ENCODE measurements at places on chromosomes 1 and 21.

GRCh38 chr1:77579547-77579946 is 102.9 kb downstream of the ZZZ3 start:
- DNase-seq: no peak

GRCh38 chr1:15830258-15830657 is 17.2 kb upstream of the SPEN start:
- no peak for DNase-seq

DNA sequence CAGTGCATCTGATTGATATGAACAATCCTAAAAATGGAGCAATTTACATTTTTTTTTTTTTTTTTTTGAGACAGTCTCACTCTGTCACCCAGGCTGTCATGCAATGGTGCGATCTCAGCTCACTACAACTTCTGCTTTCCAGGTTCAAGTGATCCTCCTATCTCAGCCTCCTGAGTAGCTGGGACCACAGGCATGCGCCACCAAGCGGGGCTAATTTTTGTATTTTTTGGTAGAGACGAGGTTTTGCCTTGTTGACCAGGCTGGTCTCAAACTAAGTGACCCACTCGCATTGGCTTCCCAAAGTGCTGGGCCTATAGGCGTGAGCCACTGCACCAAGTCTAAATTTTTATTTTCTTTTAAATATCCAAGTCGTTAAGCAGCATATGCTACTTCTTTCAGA is 109.0 kb downstream of the FAF1 start:
- no peak for DNase-seq

- DNase-seq: no peak
Measured at GRCh38 chr1:107358619-107359327, 217.9 kb downstream of the NTNG1 start.

- no peak for DNase-seq
Measured at GRCh38 chr1:59499273-59499942, 202.5 kb downstream of the FGGY start.

DNA sequence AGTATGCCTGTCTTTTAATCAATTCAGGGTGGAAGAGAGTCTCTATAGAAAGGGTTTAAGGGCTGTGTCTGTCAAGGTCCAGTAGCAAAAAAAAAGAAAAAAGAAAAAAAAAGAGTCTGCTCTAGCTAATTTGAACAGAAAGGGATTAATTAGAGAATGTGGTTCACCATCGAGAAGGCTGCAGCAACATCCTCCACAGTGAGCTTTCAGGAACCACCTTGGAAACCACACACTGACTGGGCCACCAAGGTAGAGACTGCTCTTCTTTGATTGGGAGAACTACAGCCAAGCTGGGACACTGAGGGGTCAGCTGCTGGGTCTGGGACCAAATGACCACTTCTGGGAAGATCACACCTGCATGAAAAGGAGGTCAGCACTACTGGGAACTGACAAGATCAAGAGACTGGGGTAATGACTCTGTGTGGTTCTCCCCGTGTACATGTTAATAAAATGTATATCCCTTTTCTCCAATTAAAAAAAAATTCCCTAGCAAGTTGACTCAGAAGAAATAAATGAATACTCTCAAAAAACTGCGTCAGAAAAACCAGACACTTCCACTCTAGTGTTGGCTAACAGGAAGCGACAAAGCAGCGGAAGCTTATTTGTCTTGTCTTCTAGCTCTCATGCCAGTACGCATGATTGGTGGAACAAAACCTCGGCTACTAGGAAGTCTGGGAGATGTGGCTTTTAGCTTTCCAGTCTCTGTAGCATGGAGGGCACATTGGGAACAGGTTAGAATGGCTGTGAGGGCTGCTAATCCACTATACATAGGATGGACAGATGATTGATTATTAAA is 60.0 kb upstream of the IVNS1ABP start:
- DNase-seq: no peak

GRCh38 chr1:223031733-223032601 is 111.1 kb downstream of the TLR5 start:
- no peak for DNase-seq

GRCh38 chr1:201444792-201445191 is 23.3 kb upstream of the TNNI1 start:
- no peak for DNase-seq

DNA sequence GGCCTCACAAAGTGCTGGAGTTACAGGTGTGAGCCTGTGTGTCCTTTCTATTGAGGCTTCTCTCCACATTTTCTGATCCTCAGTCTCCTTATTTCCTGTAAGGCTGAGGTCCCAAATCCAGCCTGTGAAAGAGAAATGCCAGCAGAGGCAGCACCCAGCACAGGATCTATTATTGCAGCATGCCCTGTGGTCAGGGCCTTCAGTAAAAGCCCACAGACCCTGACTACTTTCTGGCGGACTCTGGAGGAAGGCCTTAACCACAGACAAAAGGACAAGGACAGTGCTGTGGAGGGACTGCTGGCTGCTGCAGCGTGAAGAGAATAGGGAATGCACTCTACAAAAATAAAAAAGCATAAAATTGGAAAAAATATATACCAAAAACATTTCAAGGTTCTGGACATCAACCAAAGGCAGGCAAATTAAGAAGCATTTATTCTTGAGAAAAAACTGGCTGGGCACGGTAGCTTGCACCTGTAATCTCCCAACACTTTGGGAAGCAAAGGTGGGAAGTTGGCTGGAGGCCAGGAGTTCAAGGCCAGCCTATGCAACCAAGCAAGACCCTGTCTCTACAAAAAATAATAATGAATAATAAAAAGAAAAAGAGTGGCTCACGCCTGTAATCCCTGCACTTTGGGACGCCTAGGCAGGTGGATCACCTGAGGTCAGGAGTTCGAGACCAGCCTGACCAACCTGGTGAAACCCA is 9.4 kb upstream of the PGD start:
- no peak for DNase-seq

GRCh38 chr1:172394141-172394751 is 26.2 kb upstream of the C1orf105 start:
- peak; percentile 49 for DNase-seq

GRCh38 chr1:76955652-76956051 is 88.4 kb downstream of the ST6GALNAC5 start:
- no peak for DNase-seq

DNA sequence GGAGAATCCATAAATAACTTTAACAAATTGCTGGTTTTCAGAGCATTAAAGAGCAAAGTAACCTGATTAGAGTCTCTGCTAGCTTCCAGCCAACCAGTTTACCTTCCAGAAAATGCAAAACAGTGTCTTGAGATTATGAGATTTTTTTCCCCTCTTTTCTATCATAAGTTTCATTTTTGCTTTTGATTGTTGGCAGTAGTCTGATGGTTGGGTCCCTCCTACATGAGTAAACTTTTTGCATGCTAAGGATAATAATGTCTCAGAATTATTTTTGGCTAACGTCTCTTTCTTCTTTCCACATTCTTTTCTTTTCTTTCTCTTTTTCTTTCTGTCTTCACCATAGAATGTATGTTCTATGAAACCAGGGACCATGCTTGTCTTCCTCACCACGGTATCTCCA is 6.3 kb upstream of the ADAMTS5 start:
- DNase-seq: no peak

GRCh38 chr1:191592039-191592438 is 566.2 kb upstream of the RGS18 start:
- DNase-seq: no peak

DNA sequence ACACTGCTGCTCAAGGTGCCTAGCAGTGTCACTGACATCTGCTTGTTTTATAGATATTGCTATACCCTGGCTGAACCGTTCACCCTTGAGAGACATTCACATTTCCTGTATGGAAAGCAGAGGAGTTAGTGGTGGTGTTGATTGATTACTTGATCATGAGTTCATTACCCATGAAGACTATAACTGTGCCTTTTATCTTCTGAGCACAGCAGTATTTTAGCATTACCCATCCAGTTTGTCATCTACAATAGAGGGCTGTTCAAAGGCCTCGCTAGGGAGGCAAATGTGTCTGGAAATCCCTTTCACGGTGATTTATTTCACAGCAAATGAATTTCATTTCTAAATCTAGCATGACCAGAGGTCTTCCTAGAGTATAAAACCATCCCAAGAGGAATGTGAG is 160.0 kb downstream of the DNM3 start:
- no peak for DNase-seq

DNA sequence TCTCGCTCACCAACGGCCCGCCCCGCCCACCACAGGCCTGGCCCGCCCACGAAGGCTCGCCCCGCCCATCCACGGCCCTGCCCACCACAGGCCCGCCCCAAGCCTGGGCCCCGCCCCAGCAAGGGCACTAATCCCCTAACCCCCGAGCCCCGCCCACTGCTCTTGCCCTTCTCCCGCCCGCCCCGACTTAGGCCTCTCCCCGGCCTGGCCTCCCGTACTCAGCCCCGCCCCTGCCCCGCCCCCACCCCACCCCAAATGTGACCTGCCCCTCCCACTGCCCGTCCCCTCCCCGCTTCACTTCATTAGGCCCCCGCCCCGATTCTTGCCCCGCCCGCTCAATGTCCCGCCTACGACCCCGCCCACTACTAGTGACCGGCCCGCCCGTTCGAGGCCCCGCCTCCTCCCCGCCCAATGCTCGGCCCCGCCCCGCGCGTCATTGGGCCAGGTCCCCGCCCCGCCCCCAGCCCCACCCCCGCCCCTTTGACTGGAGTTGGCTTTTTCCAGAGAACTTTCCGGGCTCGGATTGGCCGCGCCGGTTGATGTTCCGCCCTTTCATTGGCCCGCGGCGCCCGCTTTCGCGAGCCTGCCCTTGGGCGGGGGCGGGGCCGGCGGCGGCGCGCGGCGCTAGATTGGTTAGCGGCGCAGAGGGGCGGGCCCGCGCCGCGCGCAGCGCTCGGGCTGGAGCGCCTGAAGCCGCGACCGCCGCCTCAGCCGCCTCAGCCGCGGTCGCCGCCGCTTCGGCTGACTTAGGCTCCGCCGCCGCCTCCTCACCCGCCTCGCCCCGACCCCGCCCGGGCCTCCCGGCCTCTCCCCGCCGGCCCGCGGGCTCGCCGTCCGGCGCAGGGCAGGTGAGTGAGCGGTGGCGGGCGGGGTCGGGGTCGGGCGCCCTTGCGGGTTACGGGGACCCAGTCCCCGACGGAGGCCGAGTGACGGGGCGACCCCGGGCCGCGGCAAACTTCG is at the start of gene PCBP3:
PCBP3 (plus strand) TSS at position 705 of the 960 bp plus-strand sequence. CDS start 206,361 bp downstream, outside the sequence.
- peak; percentile 97 for DNase-seq

- DNase-seq: no peak
Measured at GRCh38 chr1:201181726-201182125, 8.9 kb upstream of the IGFN1 start.

DNA sequence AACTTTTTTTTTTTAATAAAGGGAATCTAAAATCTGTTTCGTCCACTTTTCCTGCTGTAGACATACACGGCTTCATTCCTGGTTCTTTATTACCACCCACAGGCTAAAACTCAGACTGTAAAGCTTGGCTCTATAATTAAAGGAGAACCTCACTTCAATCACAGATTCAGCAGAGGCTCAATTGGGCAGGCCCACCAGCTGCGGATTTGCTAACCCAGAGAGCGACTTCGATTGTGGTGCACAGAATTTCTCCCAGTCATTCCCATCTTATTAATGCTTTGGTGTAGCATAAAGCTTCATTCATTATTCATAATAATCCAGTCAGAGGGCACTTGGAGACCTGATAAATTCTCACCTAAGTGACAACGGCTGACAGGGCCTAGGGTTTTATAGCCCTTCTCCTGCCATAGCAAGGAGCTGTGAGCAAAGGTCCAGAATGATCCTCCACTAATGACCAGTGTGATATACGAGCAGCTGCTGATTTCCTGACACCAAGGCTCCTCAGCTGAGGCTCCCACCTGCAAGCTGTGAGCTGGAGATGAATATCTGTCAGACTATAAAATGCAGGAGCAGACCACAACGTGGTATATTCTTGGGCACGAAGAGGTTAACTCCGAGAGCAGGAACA is 149.0 kb downstream of the ATP6V1G3 start:
- no peak for DNase-seq

- DNase-seq: no peak
Measured at GRCh38 chr1:78156805-78157521, 111.2 kb downstream of the GIPC2 start.

DNA sequence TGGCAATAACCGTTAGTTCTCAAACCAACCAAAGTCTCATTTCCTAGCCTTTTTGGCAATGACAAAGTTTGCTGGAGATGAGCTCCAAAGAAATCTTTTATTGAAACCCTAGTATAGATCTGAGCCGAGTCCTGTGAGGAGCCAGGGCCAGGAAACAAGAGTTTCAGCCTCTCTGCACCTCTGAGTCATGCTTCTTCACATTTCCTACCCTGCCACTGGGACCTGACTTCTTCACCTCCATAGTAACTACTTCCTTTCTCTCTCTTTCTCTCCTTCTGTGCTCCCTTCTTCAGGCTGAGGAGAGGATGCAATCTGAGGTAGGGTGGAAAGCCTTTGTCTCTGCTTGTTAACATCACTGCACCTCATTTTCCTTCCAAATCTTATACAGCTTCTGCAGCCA is 38.7 kb upstream of the IPO9 start:
- no peak for DNase-seq

DNA sequence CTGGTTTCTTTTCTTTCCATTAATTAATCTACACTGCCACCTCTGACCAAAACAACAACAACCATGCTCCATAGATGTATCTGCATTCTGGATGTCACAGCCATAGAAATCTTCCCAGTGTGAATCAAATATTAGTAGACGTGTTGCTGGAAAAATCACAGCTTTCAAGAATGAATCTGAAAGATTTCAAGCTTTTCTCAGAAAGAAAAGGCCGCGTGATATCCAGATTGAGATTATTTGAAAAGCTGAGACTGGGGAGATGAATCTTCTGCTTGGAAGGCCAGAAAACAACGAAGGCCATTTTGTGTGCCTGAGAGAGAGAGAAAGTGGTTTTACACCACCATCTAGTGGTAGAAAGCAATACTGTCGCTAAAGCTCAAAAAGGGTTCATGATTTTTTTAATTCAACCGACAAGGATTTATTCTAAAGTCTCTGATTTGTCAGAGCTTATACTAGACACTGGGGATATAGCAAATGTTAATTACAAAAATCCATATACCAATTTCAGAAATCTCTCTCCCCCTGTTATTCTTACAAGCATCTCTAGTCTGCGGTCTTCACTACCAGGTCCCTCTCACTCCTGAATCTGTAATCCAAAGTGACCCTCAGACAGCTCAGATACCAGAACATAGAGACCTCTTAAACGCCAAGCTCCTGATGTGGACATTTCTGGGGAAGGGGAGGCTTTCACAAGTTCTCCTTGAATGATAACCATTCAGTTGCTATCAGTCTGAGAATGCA is 87.5 kb upstream of the SGIP1 start:
- DNase-seq: peak; percentile 9

DNA sequence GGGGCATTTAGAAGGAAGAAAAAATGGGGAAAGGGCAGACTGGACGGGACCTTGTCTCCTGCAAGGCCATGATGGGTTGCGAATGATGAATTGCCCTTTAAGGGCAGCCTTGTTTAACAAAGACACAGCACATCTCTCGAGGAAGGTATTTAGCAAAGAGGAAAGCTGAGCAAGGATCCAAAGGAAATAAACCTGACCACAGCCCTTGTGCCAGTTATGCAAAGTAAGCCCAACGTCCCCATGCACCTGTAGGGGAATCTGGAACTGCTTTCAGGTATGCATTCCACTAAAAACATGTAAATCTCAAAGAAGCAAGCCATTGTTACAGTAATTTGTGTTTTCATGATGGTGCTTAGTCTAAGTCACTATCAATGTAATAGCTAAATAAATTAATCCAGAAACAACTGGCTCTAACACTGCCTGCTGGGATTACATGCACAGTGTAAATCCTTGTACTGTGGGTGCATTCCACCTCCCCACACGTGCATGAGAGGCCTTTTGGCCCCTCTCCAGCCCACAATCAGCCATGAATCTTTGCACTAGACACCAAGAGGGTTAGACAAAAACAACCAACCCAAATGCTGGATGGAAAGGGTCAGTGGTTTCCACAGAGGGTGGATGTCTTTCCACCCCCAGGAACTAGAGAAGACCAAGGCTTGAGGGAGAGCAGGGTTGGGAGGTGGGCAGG is 228.8 kb upstream of the KAZN start:
- no peak for DNase-seq

GRCh38 chr1:156860628-156861423 is at the start of gene NTRK1:
Gene NTRK1, plus strand, starts transcription at chr1:156860865. Its CDS starts 70 bp downstream, at chr1:156860935.
- DNase-seq: peak; percentile 45

Data from activated CD4-positive, alpha-beta T cell treated with anti-CD3 and anti-CD28 coated beads, Interleukin-2, amount 50 U/mL, for 1 hour (primary cell).